ENCODE measurements at places on chromosomes 12 and 14. TPM values are rescaled to one million over a fixed set of nuclear protein-coding genes. Genes with fewer than 3 reads are reported as not detected.
A peak's percentile ranks its signal among the peaks of the same experiment; 100 is the strongest.

GLIPR1L2 gene
- 0.28 TPM for total RNA-seq

- no peaks in the 10 kb centered on the region for H3K27me3 ChIP-seq
- peaks cover 4% of the 10 kb centered on the region for H3K4me1 ChIP-seq
- H3K27ac ChIP-seq: no peak overlapping the region
- DNase-seq: no peak
- H3K36me3 ChIP-seq: peaks cover 2% of the 10 kb centered on the region
These were observed 16.9 kb upstream of the STON2 start for GRCh38 chr14:81416981-81417380.

DNA sequence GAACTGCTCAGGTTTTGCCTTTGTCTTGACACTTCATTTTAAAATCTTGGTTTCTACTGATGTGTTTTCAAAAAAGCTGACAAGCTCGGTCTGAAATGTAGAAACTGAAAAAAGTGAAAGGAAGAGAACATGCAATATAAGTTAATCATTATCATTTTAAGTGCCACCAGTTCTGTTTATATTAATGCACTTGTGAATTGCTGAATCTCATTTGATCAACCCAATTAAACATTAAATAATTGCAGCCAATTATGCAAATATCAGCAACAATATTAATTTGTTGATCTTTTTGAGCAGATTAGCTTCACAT is 133.8 kb downstream of the BCAT1 start:
- H3K36me3 ChIP-seq: peaks cover 18% of the 10 kb centered on the region
- no peak for DNase-seq
- peak overlapping the region; percentile 92 for H3K27ac ChIP-seq
- H3K27me3 ChIP-seq: no peaks in the 10 kb centered on the region
- H3K4me1 ChIP-seq: peaks cover 7% of the 10 kb centered on the region

GRCh38 chr14:99983251-99984015 is 81.8 kb upstream of the EVL start:
- peaks cover 11% of the 10 kb centered on the region for H3K4me1 ChIP-seq
- no peak for DNase-seq
- peaks cover 8% of the 10 kb centered on the region for H3K36me3 ChIP-seq
- H3K27me3 ChIP-seq: no peaks in the 10 kb centered on the region
- H3K27ac ChIP-seq: peak overlapping the region; percentile 68
- no peak overlapping the region for H3K4me3 ChIP-seq

DNA sequence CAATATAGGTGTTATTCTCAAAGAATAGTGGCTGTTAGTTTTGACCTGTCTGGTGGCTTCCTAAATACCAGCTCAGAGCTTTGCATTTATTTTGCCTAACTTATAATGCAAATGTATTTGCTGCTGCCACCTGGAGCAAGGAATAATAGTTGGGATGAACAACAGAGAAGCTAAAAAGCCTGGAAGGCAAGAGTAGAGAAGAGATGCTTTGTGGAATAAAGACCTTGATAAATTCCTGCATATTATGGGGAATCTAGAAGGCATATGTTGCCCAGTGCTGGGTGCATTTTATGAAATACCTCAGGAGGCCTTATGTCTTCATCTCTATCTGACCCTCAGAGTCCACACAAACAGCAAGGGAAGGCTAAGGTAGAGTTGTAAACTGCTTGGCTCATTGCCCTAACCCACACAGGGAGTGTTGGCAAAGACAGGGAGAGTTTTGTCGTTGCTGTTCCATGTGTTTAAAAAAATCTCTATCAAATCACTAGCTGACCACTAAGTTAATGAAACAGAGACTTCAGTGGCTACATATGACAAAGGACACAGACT is 53.7 kb upstream of the SCAF11 start:
- H3K27me3 ChIP-seq: peaks cover 6% of the 10 kb centered on the region
- DNase-seq: no peak
- no peaks in the 10 kb centered on the region for H3K36me3 ChIP-seq
- no peak overlapping the region for H3K27ac ChIP-seq
- no peaks in the 10 kb centered on the region for H3K4me1 ChIP-seq

GRCh38 chr12:110916295-110916875 is 4.0 kb downstream of the MYL2 start:
- H3K4me3 ChIP-seq: no peak overlapping the region
- H3K27ac ChIP-seq: no peak overlapping the region
- peaks cover 11% of the 10 kb centered on the region for H3K27me3 ChIP-seq
- H3K4me1 ChIP-seq: peaks cover 1% of the 10 kb centered on the region
- DNase-seq: no peak

- H3K4me1 ChIP-seq: peaks cover 2% of the 10 kb centered on the region
- H3K27me3 ChIP-seq: no peaks in the 10 kb centered on the region
- H3K27ac ChIP-seq: no peak overlapping the region
- DNase-seq: no peak
These were observed 1234.2 kb downstream of the BCL11B start for GRCh38 chr14:98037831-98038230.

Data from activated naive CD8-positive, alpha-beta T cell treated with anti-CD3 and anti-CD28 coated beads, Interleukin-2, amount 10 ng/mL, durations not matched to agents 7 days and 5 days (primary cell).